Naive thymus-derived CD4-positive, alpha-beta T cell (primary cell): ENCODE measurements at places on chromosomes 1 and 21. TPM values are rescaled to one million over a fixed set of nuclear protein-coding genes. Genes with fewer than 3 reads are reported as not detected.

The C1orf53 gene
- total RNA-seq: not detected

The STUM gene
- not detected for total RNA-seq

The S100A7 gene
- not detected for total RNA-seq

The A3GALT2 gene
- not detected for total RNA-seq

The EDN2 gene
- not detected for total RNA-seq

The SLC16A4 gene
- total RNA-seq: 0.27 TPM

The NPHS2 gene
- not detected in 2 replicates for total RNA-seq

DNA sequence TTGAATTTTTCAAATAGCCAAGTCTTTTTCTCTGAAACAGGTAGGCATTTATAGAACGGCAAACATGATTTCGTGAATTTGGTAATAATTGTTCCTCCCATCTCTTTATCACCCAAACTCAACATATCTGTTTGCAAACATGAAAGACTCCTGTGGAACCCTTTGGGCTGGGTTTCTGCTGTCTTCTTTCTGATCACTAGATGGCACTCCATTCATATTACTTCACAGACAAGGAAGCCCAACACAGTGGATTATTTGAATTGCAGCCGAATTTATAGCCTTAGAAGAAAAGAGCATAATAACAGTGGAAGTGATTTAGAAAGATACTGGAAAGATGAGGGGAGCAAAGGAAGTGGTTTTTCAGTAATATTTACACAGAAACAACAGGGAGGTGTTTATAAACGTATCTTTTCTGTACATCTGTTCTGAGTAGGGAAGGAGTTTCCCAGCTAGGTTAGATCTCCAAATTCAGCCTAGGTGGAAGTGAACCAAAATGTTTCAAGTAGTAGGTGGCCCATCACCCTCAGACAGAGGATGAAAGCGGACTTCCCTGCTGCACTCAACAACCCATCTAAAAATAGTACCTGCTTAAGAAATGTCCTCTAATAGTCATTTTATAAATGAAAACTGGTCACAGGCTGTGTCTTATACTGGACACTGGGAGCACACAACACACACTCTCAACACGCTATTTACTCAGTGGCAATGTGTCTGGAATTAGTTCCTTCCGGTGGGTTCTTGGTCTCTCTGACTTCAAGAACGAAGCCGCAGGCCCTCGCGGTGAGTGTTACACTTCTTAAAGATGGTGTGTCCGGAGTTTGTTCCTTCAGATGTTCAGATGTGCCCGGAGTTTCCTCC is 67.6 kb downstream of the MAP3K21 start:
- DNase-seq: peak; percentile 17
- no peaks in the 10 kb centered on the region for H3K27me3 ChIP-seq
- no peak overlapping the region for H3K4me3 ChIP-seq

- H3K27ac ChIP-seq: peak overlapping the region; percentile 66
- peak overlapping the region; percentile 23 for H3K4me3 ChIP-seq
- no peaks in the 10 kb centered on the region for H3K27me3 ChIP-seq
- peak; percentile 47 for DNase-seq
- peaks cover 60% of the 10 kb centered on the region for H3K36me3 ChIP-seq
These were observed 15.1 kb downstream of the THEMIS2 start for GRCh38 chr1:27887215-27888021.

- no peaks in the 10 kb centered on the region for H3K27me3 ChIP-seq
- H3K4me1 ChIP-seq: no peaks in the 10 kb centered on the region
- H3K4me3 ChIP-seq: no peak overlapping the region
These were observed 256.4 kb downstream of the PRDM2 start for GRCh38 chr1:13956393-13956792.

GRCh38 chr1:116329524-116330341 is 43.3 kb upstream of the ATP1A1 start:
- no peaks in the 10 kb centered on the region for H3K36me3 ChIP-seq
- H3K4me3 ChIP-seq: no peak overlapping the region
- no peaks in the 10 kb centered on the region for H3K27me3 ChIP-seq
- no peak for DNase-seq
- H3K4me1 ChIP-seq: peaks cover 33% of the 10 kb centered on the region

GRCh38 chr21:41753006-41753898 is 13.6 kb downstream of the RIPK4 start:
- H3K27ac ChIP-seq: no peak overlapping the region
- no peaks in the 10 kb centered on the region for H3K36me3 ChIP-seq
- H3K4me1 ChIP-seq: no peaks in the 10 kb centered on the region
- no peaks in the 10 kb centered on the region for H3K27me3 ChIP-seq
- DNase-seq: no peak

DNA sequence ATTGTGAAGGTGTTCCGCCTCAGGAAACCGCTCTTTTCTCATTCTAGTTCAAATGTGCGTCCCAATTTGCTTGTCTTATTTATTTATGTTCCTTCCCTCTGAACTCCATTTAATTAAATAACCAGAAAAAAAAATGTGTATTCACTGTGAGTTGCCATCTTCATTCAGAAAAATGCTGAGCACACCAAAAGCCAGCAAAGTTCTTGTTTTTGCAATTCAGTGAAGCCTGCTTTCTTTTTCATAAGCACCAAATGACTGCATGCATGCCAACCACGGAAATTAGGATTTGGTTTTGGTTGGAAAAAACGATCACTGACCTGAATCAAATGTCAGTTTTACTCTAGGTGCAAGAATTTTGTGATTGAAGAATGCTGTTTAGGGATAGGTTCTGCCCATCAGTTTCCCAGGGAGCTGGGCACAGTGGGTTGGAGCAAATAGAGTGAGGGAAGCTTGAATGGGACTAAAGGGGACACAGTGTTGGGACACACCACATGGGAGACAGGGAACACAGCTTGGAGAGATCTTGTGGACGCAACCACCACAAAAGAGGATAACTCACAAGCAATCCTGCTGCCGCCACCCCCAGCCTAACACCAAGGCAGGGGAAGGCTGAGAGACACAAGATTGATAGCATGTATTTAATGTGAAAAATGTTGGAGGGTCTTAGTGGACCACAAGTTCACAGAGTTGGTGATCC is 183.4 kb upstream of the GALNT2 start:
- no peak for DNase-seq
- H3K4me3 ChIP-seq: no peak overlapping the region
- H3K27me3 ChIP-seq: no peaks in the 10 kb centered on the region
- H3K36me3 ChIP-seq: no peaks in the 10 kb centered on the region
- H3K4me1 ChIP-seq: no peaks in the 10 kb centered on the region

DNA sequence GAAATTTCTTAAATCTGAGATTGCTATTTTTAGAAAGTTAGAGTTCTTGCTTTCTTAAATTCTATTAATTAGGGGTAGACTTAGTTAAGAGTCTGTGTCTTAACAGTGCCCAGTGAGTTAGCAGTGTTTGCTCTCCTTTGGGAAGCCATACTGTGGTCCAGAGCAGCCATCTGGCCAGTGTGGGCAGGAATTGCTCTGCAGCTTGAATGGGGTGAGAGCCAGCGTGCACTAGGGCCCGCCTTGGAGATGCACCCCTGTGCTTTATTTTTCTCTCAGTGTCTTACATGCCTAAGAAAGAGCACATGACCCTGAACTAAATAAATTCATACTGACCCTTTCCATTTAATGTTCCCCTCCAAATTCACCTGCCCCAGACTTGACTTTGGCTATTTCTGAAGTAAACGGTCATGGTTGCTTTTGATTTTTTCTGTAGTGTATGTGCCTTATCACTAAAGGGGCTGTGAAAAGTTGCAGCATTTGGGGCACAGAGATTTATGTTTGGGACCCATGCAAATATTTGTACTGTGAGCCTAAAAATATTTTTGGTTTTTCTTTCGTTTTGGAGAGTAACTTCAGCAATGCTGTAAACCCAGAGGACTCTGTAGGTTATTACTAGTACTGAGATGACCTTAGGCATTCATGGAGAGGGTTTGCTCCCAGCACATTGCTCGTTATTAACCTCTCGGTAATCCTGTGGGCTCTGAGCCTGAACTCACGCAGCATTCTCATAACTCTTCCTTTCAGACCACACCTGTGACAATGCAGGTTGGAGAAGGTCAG is 21.3 kb upstream of the KCNQ4 start:
- no peak overlapping the region for H3K4me3 ChIP-seq
- H3K4me1 ChIP-seq: no peaks in the 10 kb centered on the region
- no peak for DNase-seq
- H3K27ac ChIP-seq: no peak overlapping the region

DNA sequence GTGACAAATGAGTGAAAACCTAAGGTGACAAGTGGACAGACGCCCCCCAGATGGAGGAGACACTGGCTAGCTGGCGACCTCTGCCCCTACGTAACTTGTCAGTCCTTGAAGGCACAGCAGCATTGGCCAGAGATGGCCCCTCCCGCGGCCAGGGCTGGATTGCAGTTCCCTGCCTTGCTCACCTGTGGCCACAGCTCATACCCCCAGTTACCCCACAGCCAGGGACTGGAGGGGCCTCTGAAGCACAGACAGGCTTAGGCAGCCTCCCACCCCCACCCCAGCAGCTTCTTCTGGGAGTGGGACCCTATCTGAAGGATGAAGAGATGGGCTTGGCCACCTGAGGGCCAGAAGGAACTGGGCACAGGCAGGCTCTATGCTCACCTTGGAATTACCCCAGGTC is 3.7 kb downstream of the HES3 start:
- no peak overlapping the region for H3K4me3 ChIP-seq
- H3K27me3 ChIP-seq: peaks cover 15% of the 10 kb centered on the region
- H3K27ac ChIP-seq: no peak overlapping the region
- H3K36me3 ChIP-seq: no peaks in the 10 kb centered on the region
- H3K4me1 ChIP-seq: peaks cover 13% of the 10 kb centered on the region

GRCh38 chr21:33109574-33110339 is 39.8 kb downstream of the OLIG1 start:
- H3K27me3 ChIP-seq: peaks cover 3% of the 10 kb centered on the region
- peaks cover 7% of the 10 kb centered on the region for H3K4me1 ChIP-seq
- H3K27ac ChIP-seq: no peak overlapping the region
- H3K36me3 ChIP-seq: no peaks in the 10 kb centered on the region

GRCh38 chr1:193674292-193674944 is 488.0 kb upstream of the B3GALT2 start:
- H3K4me3 ChIP-seq: no peak overlapping the region
- H3K4me1 ChIP-seq: no peaks in the 10 kb centered on the region
- no peaks in the 10 kb centered on the region for H3K36me3 ChIP-seq
- H3K27ac ChIP-seq: no peak overlapping the region

GRCh38 chr1:94983171-94983739 is 56.3 kb upstream of the CNN3 start:
- DNase-seq: no peak
- no peaks in the 10 kb centered on the region for H3K36me3 ChIP-seq
- H3K4me1 ChIP-seq: no peaks in the 10 kb centered on the region
- no peak overlapping the region for H3K27ac ChIP-seq
- H3K27me3 ChIP-seq: no peaks in the 10 kb centered on the region
- H3K4me3 ChIP-seq: no peak overlapping the region
